ENCODE measurements at places on chromosomes 2 and 18. TPM values are rescaled to one million over a fixed set of nuclear protein-coding genes. Genes with fewer than 3 reads are reported as not detected.

DNA sequence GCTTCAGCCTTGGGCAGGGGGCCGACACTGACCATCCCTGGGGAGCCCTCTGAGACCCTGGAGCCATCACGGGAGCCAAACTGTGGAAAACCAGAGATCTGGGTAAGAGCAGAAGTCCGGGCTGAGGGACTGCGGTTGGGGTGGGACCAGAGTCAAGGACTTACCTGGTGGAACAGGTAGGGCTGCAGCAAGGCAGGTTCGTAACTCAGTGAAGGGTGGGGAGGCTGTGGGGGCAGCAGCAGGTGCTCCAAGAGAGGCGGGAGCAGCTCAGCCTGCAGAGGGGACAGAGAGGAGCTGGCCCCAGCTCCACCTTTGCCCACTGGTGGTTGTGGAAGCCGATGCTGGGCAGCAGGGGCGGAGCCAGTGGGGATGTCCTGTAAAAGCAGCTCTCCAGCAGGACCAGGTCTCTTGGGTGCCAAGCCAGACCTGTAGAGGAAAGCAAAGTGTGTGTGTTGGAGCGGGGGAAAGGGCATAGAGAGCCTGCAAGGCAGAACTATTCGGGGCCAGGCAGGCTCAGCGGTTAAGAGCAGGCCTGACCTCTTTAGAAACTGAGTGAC lies 6.7 kb downstream of the PTPRN start:
- peak; percentile 47 for DNase-seq

DNA sequence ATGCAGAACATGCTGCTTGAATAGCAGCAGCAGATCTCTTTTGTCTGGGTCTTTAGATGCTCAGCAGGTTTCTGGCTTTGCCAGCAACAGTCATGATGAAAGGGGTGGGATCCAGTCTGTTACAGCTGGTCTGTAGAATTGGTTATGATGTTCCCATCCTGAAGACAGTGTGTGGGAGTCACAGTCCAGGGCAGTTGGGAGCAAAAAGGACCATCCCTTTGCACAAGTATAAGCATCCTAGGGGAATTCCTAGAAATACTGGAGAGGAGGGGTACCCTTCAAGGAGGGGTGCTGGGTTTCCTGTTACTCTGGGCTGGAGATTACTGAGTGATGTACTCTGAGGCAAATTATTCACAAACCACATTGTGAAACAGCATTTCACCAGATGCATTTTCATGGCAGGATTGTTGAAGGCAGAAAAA lies 119.9 kb upstream of the RND3 start:
- no peak for DNase-seq

The PNPT1 gene
- 23.9 TPM for total RNA-seq

The NYAP2 gene
- not detected for total RNA-seq

The EFHD1 gene
- total RNA-seq: 42.2 TPM

Data from posterior vena cava (tissue), 2 donors.